ENCODE measurements at places on chromosomes 11 and 22.
A peak's percentile ranks its signal among the peaks of the same experiment; 100 is the strongest.

GRCh38 chr11:17859552-17859951, 125.0 kb downstream of the KCNC1 start:
- DNase-seq: no peak

- DNase-seq: no peak
Measured at GRCh38 chr11:26556582-26556981, 15.5 kb downstream of the MUC15 start.

- no peak for DNase-seq
Measured at GRCh38 chr11:65445604-65446445, 23.2 kb downstream of the NEAT1 start.

DNA sequence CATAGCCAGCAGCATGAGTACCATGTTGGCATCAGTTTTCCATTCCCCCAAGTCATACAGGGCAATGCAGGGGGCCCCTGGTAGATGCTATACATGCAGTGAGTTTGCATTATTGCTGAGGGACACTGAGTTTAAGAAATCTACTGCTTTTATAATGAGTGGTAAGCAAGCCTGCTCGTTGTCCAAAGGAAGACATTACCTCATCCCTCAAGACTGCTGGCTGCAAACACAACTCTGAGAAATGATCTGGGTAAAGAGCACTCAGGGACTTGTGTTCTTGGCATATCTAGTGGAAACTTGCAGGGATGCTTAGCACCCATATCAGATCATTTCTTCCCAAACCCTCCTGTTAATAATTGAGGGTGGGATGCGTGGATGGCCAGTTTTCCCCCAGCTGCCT, 77.9 kb downstream of the CWC15 start:
- no peak for DNase-seq

DNA sequence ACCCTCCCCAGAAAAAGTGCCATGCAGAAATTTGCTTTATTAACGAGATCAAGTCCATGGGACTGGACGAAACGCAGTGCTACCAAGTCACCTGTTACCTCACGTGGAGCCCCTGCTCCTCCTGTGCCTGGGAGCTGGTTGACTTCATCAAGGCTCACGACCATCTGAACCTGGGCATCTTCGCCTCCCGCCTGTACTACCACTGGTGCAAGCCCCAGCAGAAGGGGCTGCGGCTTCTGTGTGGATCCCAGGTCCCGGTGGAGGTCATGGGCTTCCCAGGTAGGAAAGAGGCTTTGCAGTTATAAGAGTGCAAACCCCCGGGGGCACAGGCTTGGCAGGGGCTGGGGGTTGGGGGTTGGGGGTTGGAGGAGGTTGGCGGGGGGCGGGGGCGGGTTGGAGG, 4.2 kb downstream of the APOBEC3H start:
- DNase-seq: no peak

- DNase-seq: no peak
Measured at GRCh38 chr11:35058669-35059434, 80.1 kb upstream of the CD44 start.

- peak; percentile 85 for DNase-seq
Measured at GRCh38 chr11:34358728-34359547, 1.1 kb upstream of the ABTB2 start.

All from femur (tissue), 1 donor.